ENCODE measurements at places on chromosomes 6 and 20.

DNA sequence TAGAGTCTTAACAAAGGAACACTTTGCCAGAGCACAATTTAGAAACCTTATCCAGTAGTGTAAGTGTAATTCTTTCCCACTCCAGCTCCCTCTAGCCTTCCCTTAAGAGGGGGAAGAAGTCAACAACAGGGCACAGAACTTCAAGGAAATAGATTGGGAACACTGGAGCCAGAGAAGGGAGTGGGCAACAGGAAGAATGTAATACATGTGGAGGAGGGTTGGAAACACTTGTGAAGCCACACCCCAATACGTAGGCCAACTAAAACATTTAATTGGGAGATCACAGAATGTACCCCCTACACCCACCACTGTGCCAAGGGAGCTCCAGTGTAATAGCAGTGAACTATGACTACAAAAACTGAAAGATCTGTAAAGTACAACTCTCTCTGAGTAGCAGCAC is 735.7 kb upstream of the HS3ST5 start:
- no peak for DNase-seq

GRCh38 chr6:147986846-147987245 is 355.8 kb upstream of the SASH1 start:
- no peak for DNase-seq

DNA sequence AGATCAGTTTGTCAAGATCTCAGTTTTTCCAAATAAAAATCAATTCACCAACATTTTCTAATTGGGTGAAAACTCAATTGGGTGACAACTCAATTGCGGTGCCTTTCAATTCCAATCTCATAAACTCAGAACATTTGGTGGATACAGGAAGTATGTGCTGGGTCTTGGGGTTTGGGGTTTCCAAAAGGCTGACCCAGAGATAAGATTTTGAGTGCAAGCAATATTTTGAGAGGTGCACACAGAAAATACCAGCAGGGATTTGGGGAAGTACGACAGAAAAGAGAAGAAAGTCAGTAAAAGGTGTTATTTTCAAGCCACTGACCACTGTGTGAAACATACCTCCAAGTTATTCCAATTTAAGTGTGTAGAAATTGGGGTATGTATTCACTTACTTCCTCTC is 258.0 kb downstream of the PHACTR1 start:
- no peak for DNase-seq

- DNase-seq = no peak
Observed at GRCh38 chr6:158332237-158332636, 20.0 kb downstream of the TULP4 start.

GRCh38 chr20:37922016-37922415 is 19.1 kb downstream of the VSTM2L start:
- DNase-seq = no peak

DNA sequence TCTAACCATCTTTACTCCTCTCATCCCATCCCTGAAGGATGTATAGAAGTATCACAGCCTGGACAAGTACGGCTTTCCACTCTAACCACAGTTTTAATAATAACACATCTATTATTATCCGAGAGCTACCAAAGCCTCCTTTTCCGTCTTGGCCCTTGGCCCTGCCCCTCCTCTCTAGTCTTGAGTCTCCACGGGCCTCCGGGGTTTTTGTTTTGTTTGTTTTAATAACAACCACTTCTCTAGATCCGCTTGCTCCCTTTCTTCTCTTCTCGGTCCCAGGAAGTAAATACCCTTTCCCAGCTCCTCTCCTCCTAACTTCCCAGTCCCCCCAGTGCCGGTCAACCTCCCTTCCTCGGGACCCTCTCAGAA is 661 bp downstream of the LCA5 start:
- DNase-seq = no peak

GRCh38 chr6:154649721-154650120 is 83.5 kb upstream of the SCAF8 start:
- DNase-seq = no peak

- DNase-seq = no peak
Observed at GRCh38 chr20:45067087-45067486, 33.8 kb downstream of the KCNS1 start.

- DNase-seq = no peak
Observed at GRCh38 chr6:109471105-109471810, 11.8 kb downstream of the ZBTB24 start.

DNA sequence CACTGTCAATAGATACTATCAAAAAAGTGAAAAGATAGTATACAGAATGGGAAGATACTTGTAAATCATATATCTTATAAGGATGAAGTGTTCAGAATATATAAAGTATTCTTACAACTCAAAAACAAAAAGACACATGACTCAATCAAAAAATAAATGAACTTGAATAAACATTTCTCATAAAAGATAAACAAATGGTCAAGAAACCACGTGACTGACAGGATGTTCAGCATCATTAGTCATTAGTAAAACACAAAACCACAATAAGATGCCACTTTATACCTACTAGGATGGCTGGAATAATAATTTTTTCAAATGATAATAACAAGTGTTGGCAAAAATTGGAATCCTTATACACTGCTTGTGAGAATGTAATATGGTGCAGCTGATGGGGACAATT is 729.1 kb upstream of the HS3ST5 start:
- DNase-seq = no peak

DNA sequence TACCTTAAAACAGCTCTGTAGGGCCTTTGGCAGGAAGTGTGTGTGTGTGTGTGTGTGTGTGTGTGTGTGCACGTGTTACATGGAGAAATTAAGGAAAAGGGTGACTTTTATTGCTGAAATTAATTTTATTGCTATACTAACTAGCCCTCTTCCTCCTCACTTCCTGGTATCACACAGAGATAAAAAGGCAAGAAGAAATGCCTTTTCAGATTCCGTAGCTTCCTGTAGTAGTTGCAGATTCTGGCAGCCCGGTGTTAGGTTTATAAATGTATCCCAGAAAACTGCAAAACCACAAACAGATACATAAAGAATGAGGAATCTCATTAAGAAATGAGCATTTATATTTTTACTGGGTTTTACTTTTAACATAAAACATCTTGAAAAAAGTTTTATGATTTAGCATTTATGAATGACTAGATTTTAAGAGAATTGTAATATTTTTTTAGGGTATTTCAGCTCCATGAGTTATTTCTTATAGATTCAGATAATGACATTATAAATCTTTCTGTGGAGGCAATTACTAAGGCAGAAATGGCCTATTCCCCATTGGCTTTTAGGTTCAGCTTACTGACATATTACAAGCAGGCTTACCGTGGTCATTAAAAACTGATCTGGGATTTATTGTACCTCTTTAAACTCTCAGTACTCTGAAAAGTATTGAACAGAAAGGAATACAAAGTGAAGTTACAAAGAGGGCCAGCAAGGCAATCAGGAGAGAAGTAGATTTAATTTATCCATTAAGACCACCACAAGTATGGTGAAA is 249.1 kb upstream of the TSHZ2 start:
- DNase-seq = no peak

- DNase-seq = no peak
Observed at GRCh38 chr6:138597336-138597735, 98.0 kb upstream of the NHSL1 start.

DNA sequence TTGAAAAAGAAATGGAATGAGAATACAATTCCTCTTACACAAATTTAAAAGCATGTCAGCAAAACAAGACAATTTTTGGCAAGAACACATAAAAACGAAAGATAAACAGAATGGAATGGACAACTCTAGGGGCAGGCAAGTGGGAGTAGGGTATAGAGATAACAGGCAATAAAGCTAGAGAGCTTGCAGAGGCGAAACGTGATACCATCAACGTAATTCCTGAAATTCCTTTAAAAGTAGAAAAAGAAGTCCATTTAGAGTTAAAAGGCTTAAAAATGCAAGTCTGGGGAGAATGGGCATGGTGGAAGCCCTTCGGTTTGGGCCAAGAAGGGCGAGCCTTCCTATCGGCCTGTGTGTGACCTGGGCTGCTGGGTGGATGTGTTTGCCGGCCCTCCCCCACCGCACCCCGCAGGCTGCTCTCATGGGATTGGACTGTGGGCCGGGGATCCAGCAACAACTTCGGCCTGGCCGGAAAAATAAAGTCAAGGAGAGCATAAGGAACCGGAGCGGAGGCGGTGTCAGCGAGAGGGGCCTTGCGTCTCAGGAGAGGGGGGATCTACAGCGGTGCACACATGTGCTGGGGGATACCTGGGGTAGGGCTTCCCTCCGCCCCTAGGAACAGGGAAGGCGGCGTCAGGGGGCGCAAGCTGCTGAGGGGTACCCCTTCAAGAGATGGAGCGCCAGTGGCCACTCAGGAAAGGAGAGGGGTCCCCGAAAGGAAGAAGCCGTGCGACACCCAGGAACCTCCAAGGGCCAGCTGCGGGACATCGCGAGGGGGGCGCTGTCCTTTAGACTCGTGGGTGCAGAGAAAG is 4.1 kb downstream of the TMEM239 start:
- no peak for DNase-seq

DNA sequence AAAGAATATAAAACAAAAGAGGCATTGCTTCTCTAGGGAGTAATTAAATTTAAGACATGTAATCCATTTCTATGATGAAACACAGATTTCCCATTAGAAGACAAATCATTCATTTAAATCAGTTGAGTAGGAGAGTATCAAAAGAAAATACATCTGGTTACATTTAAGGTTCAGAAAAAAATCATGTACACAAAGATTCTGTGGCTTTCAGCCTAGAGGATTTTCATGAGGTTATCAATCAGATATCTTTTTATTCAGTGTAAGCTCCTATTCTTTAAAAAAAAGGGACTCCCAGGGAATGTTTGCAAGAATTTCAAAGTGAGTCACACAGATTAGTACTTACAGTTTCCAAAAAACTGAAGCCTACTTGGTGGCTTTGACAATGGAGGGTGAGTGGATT is 24.9 kb downstream of the COL21A1 start:
- no peak for DNase-seq

DNA sequence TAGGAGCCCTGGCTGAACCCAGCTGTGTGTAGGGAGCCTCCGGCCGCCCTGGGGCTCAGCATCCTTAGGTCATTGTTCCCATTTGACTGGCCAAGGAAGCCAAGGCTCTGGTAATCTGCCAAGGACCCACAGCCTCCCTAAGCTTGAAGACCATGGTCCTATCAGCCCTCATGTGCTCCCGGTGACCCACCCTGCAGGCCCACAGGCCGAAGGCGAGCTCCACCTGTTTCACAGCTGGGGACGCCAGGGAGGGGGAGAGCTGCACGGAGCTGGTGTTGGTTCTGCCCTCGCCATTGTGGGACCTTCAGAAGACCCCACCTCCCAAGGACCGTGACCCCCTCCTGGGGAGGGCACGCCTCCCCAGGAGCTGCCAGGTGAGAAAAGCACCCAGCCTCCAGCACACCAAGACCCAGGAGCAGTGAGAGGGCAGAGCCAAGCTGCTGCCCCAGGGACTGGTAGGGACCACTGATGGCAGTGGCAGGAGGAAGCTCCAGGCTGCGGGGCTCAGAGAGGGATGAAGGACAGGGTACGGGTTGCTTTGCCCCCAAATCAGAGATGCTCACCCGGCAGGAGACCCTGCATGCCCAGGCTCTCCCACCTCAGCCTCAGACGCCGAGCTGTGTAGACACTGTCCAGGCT is 30.7 kb upstream of the MRGBP start:
- no peak for DNase-seq

DNA sequence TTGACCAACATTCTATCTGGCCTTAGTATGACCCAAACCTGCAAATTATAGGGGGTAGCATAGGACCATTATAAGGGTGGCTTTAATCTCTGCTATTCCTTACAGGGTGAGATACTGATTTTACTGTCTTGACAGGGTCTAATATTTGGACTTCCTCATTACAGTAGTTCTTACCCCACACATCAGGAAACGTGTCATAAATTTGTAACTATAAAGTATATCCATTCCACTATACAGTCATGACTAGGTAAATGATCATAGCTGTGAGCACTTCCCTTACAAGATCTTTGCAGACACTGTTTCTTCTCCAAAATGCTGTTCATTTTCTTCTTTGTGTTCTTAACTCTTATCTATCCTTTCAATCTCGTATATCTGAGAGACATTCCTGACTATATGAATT is 518.7 kb upstream of the RNF217 start:
- DNase-seq = no peak

DNA sequence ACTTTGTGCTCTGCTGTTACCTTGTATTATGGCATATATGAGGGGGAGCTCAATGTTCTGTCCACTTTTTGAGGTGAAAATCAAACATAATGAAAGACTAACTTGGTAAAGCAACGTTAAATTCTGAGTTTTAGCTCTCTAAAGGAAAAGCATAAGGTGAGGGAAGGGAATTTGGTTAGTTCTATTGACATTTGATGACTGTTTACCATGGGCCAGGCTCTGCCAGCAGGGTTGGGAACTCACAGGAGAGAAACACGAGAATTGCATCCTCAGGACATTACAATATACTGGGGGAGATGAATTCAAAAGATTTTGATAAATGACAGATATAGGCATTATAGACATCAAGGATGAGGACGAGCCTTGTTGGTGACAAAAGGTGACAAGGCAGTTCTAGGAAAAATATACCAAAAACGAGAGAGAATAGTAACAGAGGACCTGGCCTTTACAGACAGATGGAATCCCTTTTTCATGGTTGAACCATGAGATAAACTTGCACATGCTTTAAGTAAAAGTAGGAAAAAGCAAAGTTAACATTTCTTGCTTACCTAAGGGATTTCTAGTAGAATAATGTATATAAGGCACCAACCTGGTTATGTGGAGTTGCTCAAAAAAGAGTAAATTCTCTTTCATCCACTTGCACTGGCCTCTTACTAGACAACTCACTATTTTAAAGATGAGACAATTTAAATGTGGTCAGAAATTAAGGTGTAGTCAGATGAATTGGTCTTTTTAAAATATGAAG is 191.4 kb downstream of the NKAIN2 start:
- no peak for DNase-seq

DNA sequence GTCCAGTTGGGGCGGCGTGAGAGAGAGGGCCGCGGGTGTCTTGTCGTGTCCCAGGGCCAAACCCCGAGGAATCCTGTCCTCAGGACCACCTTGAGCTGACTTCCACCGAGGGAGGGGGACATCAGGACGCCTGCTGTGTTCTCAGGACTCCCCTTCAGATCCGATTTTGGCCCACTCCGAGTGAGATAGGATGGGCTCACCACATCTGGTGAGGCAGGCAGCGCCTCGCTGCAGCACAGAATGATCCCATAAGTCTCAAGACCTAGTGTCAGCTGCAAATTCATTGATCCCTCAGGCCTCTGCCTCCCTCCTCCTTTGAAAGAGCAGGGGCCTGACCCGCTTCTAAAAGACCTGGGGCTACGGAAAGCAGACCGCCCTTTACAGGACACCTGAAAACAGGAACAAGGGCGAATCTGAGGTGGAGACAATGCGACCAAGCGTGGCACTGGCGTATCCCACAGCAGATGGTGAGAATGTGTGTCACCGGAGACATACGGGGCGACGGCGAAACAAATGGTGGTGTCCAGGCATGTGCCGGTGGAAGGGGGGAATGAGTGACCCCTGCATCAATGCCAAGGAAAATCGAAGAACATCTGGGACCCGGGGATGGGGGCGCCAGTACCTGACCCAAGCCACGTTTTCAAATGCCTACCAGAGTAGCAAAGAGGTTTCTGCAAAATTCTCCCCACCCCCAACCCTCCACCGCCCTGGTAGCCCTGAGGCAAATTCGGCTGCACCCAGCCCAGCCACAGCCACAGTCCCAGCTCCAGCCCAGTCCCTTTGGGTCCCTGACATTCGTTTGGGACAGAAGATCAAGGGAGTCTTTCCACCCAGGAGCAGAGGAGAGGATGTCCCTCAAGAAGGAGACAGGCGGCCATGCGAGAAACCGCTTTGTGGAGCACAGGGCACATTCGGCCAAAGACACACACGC is 162.1 kb upstream of the ZNF337 start:
- DNase-seq = no peak

All from GM12891 (cell line).